Right ventricle myocardium superior (tissue), 1 donor: ENCODE measurements at places on chromosomes 6 and 20. TPM values are rescaled to one million over a fixed set of nuclear protein-coding genes. Genes with fewer than 3 reads are reported as not detected.

The PGBD1 gene
- total RNA-seq = 2.3 TPM

The IRAK1BP1 gene
- total RNA-seq = 4.4 TPM

The NAA20 gene
- total RNA-seq = 59.2 TPM

GRCh38 chr6:85620308-85620707 lies 22.4 kb downstream of the SYNCRIP start:
- DNase-seq = no peak

DNA sequence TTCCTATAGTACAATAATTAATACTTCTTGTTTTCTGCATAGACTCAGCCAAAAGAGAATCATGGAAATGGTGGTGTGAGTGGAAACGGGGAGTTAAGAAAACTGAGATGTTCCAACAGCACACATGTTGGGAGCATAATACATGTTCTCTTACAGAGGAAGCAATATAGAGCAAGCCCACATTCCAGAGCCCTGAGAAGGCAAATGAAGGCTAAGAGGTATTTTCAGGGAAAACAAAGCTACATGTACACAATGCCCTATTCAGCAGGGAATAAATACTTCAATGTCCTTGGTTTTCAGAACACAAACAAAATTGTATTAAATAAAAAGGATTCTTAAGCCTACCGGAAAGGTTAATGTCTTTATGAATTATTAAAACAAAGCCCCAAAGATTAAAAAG lies 35.1 kb upstream of the SMIM8 start:
- DNase-seq = no peak

GRCh38 chr6:26401389-26401986 lies 587 bp upstream of the BTN3A1 start:
- no peak for DNase-seq
